Stimulated activated CD4-positive, alpha-beta T cell treated with anti-CD3 and anti-CD28 coated beads, Interleukin-15, amount 100 ng/mL, for 1 hour (primary cell): ENCODE measurements at places on chromosomes 2 and 18.

DNA sequence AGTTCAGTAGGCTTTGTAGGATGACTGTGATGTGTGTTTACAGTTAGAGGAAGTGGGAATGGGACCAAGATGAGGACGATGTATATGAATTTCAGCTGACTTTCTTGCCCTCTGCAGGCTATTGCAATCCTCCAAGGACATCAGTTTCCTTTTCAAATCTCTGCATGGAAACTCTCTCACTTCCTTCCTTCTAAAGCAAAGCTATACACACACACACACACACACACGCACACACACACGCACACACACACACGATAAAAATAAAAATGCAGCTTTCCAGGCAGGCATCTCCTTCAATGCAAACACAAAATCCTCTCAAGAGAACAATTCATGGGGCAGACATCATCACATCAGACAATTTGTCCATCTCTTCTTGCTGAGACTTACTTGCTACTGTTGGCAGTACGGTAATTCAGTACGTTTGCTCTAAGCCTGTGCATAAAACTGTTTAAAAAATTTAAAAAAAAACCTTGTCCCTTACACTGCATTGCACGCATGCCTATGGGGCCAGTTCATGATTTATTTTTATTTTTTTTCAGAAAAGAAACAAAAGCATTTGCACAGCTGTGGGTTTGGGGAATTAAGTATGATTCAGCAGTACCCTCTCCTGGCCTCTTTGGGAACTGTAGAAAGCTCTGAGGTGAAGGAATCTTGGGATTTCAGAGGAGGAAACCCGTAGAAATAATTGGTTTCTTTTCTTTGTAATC is 27.1 kb upstream of the ICOS start:
- no peak for DNase-seq

- DNase-seq, result no peak
These were observed 268.6 kb downstream of the FIGN start for GRCh38 chr2:163467251-163467630.

- DNase-seq, result no peak
These were observed 2.0 kb downstream of the SMAD2 start for GRCh38 chr18:47928466-47928865.

- DNase-seq, result no peak
These were observed 11.9 kb downstream of the NPAS2 start for GRCh38 chr2:100831831-100832230.

- no peak for DNase-seq
These were observed 109.2 kb downstream of the NOL4 start for GRCh38 chr18:34115409-34116081.

DNA sequence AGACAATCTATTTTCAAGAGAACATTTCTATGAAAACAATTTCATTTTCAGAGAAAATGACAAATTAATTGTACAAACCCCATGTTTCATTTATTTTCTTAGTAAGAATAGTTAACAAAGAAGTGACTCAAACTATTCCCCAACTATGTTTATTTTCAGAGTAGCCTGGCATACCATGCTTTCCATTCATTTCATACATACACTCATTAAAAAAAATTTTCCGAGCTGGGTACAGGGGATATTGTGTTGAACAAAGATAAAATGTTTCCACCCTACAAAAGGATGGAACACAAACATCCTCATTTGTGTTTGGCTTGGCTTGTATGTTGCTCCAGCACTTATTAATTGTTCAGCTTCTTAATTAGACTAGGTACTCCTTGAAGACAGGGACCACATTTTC is 331.4 kb downstream of the EXOC6B start:
- no peak for DNase-seq

- no peak for DNase-seq
These were observed 312.2 kb downstream of the LRATD1 start for GRCh38 chr2:14944562-14945346.

- DNase-seq, result no peak
These were observed 62.5 kb upstream of the RAPGEF4 start for GRCh38 chr2:172673056-172673683.

DNA sequence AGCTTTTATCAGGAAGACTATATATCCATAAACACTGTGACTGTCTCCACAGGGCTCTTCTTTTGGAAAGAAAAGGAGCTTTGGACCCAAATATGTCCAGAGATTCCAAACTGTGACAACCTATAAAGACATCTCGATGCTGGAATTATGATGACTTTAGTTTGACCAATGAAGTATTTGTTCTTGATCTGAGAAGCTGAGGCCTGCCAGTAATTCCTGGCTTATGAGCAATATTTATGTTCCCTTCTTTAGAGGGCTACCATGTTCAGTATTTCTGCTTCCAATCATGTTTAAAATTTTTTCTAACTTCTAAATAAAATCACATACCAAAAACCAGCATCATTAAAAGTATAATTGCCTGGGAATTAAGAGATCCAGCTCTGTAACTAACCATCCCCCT is 41.1 kb downstream of the FEZ2 start:
- no peak for DNase-seq

DNA sequence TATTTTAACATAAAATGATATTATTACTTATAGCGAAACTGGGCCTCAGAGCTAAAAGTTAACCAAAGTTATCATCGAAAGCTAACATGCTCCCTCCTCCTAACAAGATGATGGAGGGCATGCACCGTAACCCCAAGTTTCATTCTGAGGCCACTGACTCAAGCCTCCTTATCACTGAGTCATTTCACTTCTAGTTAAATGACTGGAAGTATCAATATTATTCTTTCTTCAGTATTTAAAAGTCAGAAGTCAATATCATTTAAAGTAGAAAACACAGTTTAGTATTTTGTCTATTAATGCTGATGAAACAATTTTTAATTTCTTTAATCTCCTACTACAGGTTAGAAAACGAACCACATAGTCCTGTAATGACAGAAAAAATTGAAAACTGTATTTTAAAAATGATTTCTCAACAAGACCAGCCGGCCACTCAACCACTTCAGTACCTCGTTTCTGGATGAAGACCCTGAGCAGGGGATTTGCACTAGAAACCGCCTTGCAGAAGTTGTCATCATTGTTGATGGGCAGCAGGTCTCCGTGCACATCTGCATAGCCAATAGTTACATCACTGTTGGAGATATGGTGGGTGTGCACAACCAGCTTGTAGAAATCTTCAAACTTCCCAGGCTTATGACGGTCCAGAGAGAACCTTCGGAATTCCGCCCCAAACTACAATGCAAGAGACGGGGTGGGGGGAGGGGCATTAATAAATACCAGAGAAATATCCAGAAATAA is 44.9 kb downstream of the PARD6G start:
- DNase-seq, result no peak

- DNase-seq, result no peak
These were observed 25.5 kb downstream of the B4GALT6 start for GRCh38 chr18:31658670-31659575.

GRCh38 chr18:57434536-57435494 is at the start of gene ONECUT2:
Gene ONECUT2 (plus strand): TSS chr18:57435374. CDS start chr18:57435717, 343 bp downstream.
- peak; percentile 37 for DNase-seq

- no peak for DNase-seq
These were observed 5.8 kb upstream of the PIEZO2 start for GRCh38 chr18:11155034-11155759.

DNA sequence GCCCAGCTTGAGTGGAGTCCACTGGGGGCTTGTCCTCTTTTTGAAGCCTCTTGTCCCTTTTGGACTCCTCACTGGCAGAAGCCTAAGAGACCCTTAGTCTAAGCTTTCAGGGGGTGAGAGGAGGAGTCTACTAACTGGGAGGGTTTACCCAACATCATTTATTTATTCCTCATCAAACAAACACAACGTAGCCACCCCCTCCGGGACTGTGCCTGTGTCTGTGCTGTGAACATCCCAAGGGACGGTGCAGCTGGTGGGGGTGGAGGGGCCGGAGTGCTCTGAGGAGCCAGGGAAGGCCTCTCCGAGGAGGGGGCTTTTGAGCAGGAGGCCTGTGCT is 42.7 kb upstream of the TAF1B start:
- DNase-seq, result no peak

DNA sequence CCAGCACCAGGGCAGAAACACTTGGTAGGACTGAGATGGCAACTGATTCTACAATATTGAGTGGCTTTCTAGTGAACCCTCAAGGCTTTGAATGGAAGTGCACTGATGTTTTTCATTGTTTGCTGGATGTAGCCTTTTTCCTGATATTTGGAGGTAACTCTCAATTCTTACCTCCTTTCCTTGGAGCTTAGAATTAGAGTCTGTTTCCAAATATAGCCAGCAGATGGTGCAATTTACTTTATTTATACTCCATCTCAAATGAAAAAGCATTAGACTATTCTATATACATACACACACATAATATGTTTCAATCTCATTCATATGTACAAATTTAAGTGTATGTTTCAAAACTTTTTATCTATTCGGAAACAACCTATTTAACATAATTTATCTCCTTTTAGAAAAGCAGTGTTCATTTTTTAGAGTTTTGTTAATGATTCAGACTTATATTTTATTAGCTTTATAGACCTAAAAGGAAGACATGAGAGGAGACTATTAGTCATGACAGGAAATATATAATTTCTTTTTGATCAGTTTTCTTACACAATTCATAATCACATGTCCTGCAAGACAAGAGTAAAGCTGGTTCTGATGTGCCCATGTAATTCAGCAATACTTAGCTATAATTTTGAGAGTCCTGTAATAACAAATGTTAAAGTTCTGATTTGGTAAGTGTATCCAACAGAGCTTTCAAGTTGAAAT is 124.8 kb downstream of the NUP35 start:
- DNase-seq, result no peak

DNA sequence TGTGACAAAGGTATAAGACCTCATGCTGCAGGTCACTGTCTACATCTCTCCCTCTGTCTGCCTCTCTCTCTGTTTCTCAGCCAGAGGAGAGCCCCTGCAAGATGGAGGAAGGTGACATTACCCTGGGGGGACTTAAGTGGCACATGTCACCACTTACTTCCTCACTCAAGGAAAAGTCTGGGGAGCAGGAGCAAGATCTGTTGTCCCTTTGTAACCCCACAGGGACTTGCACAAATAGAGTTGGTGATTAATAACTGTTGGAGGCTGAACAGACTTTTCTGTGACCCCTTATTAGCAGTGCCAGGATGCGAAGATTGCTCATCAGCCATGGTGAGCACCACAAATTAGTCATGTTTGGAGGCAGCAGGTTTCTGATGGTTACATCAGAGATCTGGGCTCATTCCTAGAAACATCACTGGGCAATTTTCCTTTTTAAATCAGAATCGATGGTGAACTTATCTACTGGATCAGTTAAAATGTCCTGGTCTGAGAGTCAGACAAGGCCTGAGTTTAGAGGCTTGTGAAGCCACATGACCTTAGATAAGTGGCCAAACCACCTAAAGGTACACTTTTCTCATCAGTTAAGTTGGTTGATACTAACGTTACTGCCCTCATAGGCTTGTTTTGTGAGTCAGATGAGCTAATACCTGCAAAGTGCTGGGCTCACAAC is 81.2 kb upstream of the LTBP1 start:
- no peak for DNase-seq
